HTR-8/SVneo (cell line): ENCODE measurements at places on chromosomes 3 and 15.

DNA sequence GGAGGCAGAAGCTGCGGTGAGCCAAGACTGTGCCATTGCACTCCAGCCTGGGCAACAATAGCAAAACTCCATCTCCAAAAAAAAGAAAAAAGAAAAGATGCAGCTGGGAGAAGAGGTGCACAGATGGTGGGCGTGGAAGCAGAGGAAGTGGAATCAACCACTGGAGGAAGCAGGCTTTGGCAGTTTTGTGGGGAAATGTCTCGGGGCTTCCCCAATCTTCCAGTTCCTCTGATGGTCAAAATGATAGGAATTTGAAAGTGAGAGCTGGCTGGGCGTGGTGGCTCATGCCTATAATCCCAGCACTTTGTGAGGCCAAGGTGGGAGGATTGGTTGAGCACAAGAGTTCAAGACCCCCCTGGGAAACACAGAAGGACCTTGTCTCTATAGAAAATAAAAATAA, 48.1 kb upstream of the SMAD3 start:
- DNase-seq = no peak

DNA sequence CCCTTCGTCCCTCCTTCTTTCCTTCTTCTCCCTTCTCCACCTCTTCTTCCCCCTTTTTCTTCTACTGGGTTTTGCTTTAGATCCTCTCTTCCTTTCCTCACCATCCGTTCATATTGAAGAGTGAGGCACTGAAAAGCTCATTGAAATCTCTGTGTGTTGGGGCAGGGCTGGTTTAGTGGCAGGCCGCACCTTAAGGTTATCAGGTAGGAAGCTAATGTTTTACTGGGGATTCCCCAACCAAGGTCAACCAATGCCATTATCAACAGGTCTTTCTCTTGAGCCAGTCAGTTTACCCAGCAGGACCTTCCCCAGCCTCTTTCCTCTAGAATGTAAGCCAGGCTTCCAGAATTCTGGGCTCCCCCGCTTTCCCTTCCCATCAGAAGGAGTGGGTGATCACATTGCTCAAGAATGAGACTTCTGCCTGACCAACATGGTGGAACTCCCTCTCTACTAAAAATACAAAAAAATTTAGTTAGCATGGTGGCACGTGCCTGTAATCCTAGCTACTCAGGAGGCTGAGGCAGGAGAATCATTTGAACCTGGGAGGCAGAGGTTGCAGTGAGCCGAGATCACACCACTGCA, 11.5 kb upstream of the VPS8 start:
- DNase-seq = no peak

DNA sequence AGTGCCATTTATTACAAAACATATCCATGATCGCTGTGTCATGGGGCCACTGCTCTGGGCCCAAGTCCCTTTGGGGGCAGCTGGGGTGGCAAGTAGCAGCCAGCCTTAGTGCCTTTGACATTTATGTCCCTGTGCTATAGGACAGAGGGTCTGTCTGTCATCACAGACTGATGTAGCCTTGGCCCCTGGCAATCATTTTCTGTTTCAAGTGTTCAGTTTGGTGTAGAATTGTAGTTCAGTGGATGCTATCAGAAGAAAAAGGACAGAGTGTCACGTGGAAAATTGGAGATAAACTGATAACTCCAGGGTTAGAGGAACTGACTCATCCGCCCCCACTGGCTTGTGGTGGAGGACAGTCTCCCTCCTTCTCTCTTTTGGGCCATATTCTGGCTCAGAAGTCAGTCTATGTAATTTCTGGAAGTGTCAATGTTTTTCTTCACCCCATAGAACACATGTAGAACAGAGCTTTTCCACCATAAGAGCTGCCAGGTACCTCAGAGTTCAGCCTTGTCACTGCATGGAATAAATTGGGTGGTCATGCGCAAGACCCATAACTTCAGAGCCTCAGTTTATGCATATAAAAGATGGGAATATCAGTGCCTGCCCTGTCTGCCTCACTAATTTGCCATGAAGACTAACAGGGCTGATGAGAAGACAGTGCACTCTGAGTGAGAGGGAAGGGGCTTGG, 4.5 kb upstream of the MRPS22 start:
- DNase-seq = no peak

GRCh38 chr15:67349634-67350033, 95.0 kb downstream of the IQCH start:
- DNase-seq = no peak
